ENCODE measurements at places on chromosomes 7 and 10.

- DNase-seq = no peak
Measured at GRCh38 chr10:45064998-45065397, 64.3 kb downstream of the ZNF22 start.

- no peak for DNase-seq
Measured at GRCh38 chr7:99244939-99245338, 27.7 kb upstream of the MYH16 start.

DNA sequence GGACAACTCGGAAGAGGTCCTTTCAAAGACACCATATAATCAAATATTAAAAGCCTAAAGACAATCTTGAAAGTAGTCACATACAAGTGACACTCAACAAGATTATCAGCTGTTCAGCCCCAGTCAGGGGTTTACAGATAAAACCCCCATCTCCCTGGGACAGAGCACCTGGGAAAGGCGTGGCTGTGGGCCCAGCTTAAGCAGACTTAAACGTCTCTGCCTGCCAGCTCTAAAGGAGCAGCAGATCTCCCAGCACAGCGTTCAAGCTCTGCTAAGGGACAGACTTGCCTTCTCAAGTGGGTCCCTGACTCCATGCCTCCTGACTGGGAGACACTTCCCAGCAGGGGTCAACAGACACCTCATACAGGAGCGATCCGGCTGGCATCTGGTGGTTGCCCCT, 18.0 kb downstream of the CDCA7L start:
- no peak for DNase-seq

GRCh38 chr7:149826344-149827088, 11.7 kb upstream of the ZNF862 start:
- DNase-seq = peak; percentile 60

DNA sequence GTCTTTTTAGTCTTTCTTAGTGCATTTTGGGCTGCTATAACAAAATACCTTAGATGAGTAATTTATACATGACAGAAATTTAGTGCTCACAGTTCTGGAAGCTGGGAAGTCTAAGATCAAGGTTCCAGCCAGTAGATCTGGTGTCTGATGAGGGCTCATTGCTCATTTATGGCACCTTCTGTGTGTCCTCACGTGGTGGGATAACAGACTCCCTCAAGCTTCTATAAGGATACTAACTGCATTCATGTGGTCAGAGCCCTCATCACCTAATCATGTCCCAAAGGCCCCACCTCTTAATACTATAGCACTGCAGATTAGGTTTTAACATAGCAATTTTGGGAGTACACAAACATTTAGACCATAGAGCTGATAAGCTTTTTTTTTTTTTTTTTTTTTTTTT, 80.4 kb downstream of the ZNRF2 start:
- DNase-seq = no peak

DNA sequence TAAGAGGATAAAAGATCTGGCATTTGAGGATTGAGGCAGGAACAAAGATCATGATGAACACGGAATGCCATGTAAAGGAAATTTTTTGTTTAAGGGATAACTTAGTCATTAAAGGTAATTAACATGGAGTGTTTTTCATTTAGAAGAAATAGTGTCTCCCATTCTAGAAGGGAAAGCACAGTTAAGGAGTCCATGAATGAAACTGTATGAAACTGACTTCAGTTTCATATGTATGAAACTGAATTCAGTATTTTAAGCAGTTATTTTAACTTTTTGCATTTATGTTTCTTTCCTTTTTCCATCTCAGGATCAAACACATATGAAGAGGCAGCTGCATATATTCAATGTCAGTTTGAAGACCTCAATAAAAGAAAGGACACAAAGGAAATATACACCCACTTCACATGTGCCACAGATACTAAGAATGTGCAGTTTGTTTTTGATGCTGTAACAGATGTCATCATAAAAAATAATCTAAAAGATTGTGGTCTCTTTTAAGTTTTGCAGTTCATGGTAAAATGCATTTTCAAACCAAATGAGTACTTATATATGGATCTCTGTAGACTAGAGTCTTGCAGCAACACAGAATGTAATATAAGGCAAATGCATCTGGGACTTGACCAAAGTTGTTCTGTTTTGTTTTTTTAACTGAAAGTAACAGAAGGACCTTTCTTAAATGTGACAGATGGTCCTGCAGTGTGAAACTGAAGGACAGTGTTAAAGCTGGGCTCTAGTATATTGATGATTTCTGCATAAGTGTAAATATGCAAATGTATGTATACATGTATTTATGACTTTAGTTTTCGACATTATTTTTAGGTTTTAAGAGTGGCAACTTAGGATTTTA, 82.6 kb downstream of the GNAI1 start:
- DNase-seq = no peak

- DNase-seq = peak; percentile 7
Measured at GRCh38 chr10:112954974-112955581, 5.0 kb downstream of the TCF7L2 start.

- no peak for DNase-seq
Measured at GRCh38 chr10:93431361-93431760, 50.8 kb downstream of the MYOF start.

- no peak for DNase-seq
Measured at GRCh38 chr7:142002179-142002578, 6.5 kb downstream of the MGAM start.

- peak; percentile 39 for DNase-seq
Measured at GRCh38 chr7:117807676-117808075, 65.6 kb downstream of the CTTNBP2 start.

GRCh38 chr10:89373916-89374711, 3.7 kb upstream of the IFIT1B start:
- no peak for DNase-seq

GRCh38 chr10:103197903-103198302, 4.8 kb upstream of the NT5C2 start:
- no peak for DNase-seq

- peak; percentile 22 for DNase-seq
Measured at GRCh38 chr10:52951824-52952223, 179.2 kb upstream of the MBL2 start.

- DNase-seq = no peak
Measured at GRCh38 chr10:21427804-21428481, 97.5 kb downstream of the SKIDA1 start.

- DNase-seq = no peak
Measured at GRCh38 chr7:133886086-133886485, 241.1 kb upstream of the LRGUK start.

DNA sequence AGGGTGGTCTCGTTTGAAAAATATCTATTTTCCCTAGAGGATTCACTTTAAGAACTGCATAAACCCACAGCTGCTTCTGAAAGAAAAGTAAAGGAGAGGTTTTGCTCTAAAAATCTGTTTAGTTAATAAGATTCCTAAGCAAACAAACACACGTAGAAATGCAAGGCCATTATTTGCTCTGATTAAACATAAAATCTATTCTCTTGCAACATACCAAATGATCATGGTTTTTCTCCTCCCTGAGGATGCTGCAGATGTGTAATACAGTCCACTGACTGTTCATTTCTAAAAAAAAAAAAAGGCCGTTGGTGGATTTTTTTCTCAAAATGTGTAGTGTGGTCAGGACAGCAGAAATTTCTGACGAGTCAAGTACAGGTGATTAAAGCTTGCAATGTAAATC, 98.6 kb downstream of the BUB3 start:
- no peak for DNase-seq

- DNase-seq = no peak
Measured at GRCh38 chr10:51301644-51302043, 227.4 kb downstream of the PRKG1 start.

DNA sequence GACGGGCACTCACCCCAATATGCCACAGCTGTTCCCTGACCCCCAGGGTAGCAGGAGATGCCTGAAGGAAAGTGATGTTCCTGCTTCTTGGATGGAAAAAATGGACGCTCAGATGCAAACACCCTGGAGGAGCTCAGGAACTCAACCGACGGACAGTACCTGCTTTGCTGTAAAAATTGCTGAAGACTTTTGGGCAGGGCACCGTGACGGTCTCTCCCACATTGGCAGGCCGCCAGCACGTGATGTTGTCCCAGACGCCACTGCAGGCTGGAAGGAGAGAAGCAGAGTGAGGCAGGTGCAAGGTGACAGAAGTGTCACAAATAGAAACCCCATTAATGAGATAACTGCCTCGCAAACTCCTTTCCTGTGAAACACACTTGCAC, 35.0 kb downstream of the VIPR2 start:
- DNase-seq = peak; percentile 54

GRCh38 chr10:104478380-104478779, 124.7 kb downstream of the CFAP58 start:
- no peak for DNase-seq

GRCh38 chr7:101973130-101973529, 155.7 kb downstream of the CUX1 start:
- DNase-seq = no peak

DNA sequence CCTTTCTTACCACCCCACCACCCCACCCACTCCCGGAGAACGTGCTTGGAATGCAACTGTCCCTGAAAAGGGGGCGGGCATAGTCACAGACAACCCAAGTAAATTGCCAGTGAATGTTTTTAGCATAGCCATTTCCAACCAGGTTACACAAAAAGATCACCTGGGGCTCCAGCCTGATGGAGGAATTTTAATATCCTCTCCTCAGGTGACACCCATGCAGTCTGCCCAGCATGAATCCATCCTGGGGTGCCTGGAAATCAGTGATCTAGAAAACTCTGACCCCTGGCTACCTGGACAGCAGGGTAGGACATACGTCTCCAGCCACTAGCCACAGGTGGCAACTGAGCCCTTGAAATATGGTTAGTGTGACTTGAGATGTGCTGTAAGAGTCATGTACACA, 61.1 kb downstream of the SORBS1 start:
- DNase-seq = no peak

DNA sequence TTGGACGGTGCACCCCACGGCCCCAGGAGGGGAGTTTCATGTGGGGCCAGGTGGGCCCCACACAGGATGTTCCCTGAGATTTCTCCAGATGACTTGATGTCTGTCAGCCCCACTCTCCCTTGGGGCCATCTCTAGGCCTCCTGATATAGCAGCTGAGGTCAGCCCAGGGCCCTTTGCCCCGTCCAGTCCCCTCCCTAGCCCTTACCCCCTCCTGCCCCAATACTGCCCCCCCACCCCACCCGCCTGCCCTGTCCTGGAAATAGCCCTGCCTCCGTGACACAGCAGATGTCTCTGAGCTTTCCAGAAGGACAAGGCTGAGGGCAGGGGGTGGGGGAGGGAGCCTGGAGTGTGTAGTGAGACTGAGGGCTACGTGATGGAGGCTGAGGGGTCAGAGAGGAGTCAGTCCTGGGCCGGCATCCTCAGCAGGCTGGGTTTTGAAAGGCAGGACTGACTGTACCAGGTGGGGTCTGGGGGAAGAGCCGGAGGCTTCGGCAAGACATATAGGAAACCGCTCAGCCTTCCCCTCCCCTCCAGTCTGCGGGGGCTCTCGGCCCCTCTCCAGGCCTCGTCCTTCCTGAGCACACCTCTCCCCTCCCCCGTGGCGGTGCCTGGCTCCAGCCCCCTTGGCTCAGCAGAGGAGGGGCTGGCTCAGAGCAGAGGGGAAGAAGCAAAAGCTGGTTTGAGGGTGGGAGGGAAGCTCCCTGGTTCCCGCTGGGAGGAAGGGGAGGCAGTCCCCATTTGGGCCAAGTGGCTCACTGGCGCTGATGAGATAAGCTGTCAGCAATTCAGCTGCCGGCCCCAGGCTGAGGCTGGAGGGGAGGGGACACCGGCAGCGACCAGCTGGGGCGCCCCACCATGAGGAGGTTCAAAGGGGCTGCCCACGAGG, 2.0 kb downstream of the FLNC start:
- no peak for DNase-seq

DNA sequence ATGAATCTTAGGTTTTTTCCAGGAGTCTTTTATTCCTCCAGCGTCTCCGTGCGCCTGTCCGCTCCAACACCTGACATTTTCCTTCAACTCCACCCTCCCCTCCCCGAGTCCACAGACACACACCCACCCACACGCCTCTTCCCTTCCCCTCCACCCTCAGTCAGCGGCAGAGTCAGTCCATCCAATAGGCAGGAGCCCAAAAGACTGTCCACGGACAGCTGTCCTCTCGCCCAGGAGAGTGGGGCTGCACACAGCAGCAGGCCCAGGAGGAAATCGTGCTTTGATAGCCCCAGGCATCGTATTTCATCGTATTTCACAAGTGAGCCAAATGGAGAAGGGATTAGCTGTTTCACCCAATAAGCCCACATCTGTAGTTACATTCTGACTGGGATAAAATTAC, 285.1 kb downstream of the ZEB1 start:
- DNase-seq = peak; percentile 18

DNA sequence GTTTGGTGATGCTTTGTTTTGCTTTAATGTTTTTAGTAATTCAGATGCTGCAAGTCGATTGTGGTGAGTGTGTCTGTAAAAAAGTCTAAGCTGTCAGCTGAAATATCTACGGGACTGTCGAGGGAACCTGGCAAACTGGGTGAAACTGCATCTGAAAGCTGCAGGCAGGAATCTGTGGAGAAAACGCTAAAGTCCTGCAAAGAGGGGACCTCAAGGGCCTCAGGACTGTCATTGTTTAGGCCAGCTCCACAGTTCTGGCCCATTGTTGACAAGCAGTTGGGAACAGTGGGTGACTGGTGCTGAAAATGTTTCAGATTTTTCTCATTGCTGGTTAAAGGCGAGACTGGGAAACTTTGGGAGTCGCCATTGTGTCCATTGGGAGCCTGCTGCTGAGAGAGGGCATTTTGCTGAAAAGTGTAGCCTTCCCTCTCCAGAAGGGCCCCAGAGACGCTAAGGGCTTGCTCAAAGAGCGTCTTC, 1.8 kb downstream of the HOXA2 start:
- DNase-seq = no peak

GRCh38 chr7:116426428-116427156, 72.9 kb upstream of the CAV2 start:
- no peak for DNase-seq

DNA sequence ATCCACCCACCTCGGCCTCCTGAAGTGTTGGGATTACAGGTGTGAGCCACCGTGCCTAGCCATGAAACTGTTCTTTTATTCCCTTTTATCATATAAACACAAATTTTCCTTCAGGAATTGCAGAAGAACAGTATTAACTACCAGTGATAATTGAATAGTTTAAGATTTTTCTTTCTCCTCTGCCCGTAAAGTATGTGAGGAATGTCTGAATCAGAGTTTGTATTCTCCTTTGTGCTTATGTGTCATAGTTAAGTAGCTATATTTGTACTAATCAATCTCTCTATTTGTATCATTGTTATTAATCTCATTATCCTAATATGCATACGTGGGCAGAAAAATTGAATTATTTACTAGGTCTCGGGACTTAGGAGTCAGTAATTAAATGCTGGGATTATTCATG, 83.6 kb downstream of the ZNF277 start:
- no peak for DNase-seq

GRCh38 chr10:29482591-29483431, 152.0 kb downstream of the SVIL start:
- DNase-seq = peak; percentile 29

- peak; percentile 24 for DNase-seq
Measured at GRCh38 chr7:151245360-151246101, 3.0 kb downstream of the SMARCD3 start.

DNA sequence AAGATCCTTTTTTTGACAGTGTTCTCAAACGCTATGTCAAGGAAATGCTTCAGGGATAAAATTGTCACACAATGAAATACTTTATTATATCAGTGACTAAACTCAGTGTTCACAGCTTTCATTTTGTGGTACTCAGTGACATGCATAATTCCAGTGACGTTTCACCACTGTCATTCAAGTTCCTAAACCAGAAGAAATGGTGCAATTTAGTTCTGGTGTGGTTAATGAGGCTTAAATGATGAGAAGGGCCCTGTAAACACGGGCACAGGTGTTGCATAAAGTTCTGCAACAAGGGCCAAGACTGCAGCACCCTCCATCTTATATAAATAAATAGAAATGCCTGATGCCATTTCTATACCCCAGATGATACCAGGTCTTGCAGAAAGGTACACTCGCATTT, 1247.1 kb downstream of the GATA3 start:
- DNase-seq = no peak

- no peak for DNase-seq
Measured at GRCh38 chr7:39152701-39153100, 175.0 kb downstream of the POU6F2 start.

Data from NCI-H1417 (cell line).